ENCODE measurements at places on chromosomes 1 and 21.

- DNase-seq = no peak
Measured at GRCh38 chr1:59671066-59671952, 143.4 kb upstream of the HOOK1 start.

DNA sequence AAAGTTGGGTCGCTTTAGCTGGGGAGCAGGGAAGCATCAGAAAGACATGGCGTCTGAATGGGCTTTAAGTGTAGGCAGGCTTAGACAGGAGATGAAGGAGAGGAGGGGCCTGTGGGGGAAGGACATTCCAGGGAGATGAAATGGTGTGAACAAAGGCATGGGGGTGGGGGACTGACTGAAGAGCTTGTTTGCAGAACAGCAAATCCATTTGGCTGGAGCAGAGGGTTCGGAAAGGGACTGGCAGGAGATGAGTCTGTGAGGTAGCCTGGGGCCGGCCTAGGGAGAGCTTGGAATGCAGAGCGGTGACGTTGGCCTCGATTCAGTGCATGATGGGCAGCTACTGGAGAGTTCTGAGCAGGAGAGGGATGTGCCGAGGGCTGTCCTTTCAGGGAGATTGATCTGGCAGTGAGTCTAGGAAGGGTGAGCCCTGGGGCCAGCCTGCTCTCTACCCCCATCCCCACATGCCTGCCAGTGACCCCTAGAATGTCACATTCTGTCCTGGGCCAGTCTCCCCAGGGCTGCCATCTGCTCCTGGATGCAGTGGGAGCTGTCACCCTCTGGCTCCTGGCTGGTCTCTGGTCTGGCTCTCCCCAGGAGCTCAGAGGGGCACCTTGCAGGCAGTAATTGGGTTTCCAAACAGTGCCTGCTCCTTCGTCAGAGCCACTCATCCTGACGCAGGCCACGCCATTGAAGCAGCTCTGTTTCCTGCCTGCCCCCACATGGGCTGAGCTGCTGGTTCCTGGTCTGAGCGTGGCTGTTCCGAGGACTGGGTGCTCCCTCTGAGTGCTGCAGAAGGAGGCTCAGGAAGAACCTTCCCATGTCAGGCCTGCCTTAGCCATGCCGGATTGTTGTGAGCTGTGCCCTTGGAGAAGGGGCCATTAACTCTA is 22.3 kb upstream of the TMEM222 start:
- no peak for DNase-seq

DNA sequence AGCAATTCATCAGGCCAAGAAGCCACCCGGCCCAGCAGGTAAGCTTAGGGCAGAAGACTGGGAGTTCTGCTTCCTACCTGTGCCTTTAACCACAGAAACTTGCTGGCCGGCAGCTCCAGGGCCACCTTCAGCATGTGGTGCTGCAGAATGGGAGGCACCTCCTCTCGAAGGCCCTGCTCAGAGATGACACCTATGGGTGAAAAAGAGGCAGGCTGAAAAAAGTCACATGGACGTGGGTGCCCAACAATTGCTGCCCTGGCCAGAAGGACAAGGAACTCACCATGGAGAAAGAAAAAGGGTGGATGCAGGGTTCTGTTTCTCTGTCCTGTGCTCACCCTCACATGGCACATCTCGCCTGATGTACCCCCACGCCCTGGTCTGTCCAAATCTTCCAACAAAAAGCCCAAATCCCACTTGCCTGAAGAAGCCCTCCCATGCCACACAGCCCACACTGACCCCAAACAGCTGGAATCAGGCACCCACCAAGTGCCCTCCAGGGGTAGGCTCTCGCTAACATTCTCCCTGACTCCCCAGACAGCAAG is 33.0 kb downstream of the URB1 start:
- no peak for DNase-seq

- no peak for DNase-seq
Measured at GRCh38 chr1:14138135-14138506, 438.1 kb downstream of the PRDM2 start.

DNA sequence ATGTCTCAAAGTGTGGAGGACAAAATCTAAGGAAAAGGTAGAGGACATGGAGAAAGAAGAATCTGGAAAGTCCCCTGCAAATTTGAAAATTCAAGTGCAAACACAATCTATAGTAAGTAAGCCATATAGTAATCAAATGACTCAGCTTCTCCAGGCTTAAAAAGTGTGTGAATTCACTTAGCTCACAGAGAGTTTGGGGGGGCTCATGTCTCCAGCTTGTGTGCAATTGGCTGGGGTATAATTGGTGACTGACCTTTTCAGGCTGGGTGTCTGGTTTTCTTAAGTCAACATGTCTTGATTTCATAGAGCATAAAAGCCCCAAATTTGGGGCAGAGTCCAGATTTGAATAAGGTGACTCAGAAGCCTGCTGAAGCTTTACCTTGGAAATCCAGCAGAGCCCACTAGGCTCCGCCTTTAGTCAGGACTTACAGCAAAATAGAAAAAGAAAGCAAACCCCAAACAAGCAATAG is 8.6 kb downstream of the CLDN14 start:
- DNase-seq = no peak

- no peak for DNase-seq
Measured at GRCh38 chr1:171420810-171421209, 64.5 kb upstream of the PRRC2C start.

DNA sequence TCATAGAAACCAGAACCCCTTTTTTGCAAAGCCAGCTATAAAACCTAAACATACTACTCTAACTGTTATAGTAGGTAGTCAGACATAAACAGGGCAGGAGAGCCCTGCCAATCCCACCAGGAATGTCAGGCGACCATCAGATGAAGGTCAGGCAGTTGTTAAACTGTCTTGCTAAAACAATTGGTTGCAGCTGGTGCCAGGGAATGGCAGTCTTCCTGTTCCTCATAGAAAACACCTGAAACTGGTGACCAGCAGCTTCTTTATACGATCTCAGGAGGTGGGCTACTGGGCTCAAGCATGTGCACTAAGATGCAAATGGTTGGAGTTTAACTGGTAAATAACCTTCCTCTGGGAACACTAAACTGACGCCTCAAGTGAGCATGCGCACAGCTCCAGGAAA is 224.1 kb downstream of the COL11A1 start:
- no peak for DNase-seq

DNA sequence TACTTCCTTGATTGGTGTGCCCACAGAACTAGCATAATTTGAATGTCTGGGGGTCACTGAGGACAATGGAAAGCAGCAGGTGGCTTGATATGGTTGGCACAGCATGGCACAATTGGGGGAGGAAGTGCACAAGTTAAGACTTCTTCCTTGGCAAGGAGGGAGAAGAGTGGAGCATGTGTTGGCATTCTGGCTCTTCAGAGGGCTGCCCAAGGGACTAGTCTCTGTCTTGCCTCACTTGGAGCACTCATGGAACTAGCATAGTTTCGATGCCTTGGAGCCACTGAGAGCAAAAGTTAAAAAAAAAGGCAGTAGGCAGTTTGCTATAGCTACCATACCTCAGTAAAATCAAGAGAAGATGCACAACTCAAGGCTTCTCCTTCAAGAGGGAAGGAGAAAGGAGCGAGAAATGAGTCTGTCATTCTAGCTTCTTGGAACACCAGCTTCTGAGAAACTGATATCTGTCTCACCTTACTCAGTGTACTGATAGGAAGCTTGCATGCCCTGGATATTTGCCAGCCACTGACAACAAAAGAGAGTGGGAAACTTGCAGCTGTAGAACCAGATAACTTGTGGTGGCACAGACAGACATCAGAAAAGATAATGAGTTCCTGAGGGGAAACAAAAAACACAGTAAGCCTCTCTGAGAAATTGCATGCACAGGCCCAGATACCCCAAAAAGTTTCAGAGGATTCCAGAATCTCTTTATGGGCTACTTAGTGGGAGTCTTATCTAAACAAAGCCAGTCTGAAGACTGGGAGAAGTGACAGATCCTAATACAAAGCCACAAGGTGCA is 207.5 kb upstream of the SAMSN1 start:
- no peak for DNase-seq

DNA sequence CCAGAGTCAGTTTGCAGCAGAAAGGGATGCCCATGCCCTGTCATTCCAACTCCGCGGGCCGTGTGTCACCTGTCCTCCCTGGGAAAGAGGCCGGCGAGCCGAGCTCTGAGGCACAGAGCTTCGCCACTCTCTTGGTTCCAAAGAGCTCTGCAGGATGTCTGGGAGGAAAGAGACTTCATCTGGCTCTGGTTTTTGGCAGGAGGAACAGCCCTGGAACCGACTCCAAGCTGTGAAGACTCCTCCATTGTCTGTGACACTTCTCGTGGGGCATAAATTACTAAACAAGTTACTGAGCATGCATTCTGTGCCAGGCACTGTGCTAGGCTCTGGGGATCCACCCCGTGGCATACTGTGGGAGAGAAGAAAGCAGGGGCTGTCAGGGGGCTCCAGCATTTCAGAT is 3.9 kb upstream of the FAM151A start:
- DNase-seq = no peak

DNA sequence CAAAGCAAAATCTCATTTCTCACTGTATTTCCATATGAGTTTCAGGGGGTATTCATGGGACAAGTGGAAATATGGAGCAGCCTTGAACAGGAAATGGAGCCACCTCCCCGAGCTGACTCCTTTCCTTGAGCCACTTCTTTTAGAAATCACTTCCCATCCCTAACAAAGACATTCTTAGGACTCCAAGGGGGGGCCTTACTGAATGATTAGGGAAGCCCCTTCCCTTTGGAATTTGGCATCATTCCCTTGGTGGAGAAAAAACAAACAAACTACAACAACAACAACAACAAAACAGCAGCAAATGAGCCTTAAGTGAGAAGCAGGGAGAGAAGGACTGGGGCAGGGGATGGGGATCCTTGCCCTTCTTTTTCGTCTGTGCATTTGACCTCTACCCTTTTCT is 278.3 kb downstream of the ZNF648 start:
- no peak for DNase-seq
